ENCODE measurements at places on chromosomes 1 and 21.

DNA sequence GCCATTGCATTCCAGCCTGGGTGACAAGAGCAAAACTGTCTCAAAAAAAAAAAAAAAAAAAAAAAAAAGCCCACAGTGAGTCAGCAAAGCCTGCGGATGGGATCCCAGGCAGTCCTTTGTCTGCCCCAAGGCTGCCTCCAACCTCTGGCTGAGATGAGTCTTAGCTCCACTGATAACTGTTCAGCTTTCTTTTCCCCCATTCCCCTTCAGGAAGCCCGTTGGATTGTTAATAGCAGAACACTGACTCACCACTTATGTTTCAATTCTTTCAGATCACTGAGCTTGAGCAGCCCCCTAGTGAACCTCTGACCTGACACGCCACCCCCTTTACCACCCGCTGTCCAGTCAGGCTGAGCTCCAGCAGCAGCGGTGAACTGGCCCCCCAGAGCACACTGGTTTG lies 57.5 kb downstream of the ERG start:
- no peaks in the 10 kb centered on the region for H3K4me1 ChIP-seq
- H3K4me3 ChIP-seq = no peak overlapping the region
- H3K27me3 ChIP-seq = no peaks in the 10 kb centered on the region
- H3K36me3 ChIP-seq = no peaks in the 10 kb centered on the region

DNA sequence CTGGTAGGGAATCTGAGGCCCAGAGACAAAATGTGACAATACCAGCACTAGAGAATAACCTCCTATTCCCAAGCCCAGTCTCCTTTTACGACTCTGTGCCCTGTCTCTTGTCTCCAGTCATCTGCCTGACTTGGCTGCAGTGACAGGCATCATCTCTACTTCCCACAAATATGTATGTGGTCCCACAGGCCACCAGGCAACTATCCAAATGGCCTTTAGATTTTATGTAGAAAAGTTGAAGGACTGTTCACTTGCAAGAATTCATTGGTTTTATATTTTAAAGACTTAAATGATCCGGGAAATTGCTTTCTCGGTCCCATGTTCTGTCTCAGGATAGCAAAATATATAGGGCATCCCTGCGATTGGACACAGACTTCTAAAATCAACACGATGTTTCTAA lies 11.6 kb downstream of the KRTAP24-1 start:
- H3K4me3 ChIP-seq = no peak overlapping the region
- no peak overlapping the region for H3K27ac ChIP-seq
- DNase-seq = no peak
- no peaks in the 10 kb centered on the region for H3K4me1 ChIP-seq

DNA sequence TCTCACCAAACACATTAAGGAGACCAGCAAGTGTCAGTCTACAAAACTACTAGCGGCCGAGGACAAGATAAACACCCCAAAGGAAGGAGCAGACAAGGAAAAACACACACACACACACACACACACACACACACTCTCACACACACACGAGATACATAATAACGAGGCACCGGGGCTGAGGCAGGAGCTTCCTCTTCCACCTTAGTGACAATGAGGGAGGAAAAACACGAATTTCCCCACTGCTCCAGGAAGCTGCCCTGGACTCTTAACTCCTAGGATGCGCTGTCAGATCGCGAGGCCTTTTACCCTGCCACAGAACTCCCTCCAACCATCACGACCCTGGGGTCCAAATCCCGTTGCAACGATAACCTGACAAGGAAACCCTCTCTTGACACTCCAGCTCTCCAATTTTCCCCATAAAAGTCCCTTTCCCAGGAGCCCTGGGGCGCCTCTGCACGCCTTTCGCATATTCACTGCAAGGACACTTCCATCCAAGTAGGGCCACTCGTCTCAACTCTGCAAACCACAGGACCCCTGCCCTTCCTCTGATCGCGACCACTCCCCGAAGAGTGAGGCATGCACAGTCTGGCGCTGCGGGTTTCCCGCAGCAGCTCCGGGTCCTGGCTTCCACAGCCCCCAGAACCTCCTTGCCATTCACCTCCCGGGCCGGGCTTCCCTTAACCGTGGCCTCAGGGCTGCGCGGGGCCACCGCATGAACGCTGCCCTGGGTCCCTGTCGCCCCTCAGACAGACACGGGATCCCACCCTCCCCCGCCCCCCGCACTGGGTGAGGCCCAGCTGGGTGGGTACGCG lies 581 bp downstream of the ETV3 start:
- DNase-seq = no peak
- no peaks in the 10 kb centered on the region for H3K27me3 ChIP-seq
- peak overlapping the region; percentile 94 for H3K4me3 ChIP-seq

DNA sequence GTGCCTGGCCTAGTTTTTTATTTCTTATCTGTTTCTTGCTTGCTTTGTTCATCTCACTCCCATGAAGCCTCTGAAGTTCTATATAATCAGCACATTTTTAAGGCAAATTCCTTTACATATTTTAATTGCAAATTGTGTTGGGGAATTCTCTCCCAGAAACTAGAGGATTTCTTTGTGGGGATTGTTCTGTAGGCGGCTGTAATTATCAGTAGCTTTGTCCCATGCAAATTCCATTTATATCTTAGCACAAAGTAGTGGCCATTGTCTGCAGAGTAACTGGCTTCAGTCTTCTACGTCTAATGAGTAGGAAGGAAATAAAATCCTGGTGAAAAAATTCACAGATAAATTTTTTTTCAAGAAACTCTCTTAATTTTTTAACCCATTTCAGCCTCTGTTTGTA lies 35.7 kb downstream of the CLEC20A start:
- no peak overlapping the region for H3K4me3 ChIP-seq
- no peaks in the 10 kb centered on the region for H3K4me1 ChIP-seq
- H3K36me3 ChIP-seq = no peaks in the 10 kb centered on the region
- DNase-seq = no peak
- H3K27ac ChIP-seq = no peak overlapping the region
- H3K27me3 ChIP-seq = no peaks in the 10 kb centered on the region

DNA sequence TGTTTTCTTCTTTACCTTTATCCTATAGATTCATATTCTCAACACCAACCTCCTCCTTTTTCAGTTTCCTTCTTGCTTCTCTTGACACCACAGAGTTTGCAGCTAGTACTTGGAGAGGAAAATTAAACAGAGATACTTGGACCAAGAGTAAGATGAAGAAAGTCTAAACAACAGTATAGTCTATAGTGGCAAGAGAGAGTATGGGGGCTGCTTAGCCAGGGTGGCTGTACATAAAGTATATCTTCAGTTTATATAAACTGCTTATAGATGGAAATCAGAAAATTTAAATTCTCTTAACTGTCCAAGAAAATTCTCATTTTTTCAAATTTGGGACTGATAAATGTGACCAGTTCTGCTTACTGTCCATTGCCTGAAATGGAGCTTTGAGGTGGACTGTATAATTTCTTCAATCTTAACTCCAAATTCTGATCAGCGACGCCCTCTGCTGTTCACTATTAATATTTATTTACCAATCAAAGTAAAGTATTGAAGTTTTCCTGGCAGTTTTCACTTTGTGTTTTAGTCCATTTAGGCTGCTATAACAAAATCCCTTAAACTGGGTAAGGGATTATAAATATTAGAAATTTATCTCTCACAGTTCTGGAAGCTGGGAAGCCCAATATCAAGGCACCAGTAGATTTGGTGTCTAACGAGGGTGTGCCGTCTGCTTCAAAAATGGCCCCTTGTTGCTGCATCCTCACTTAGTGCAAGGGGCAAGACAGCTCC lies 14.8 kb upstream of the METTL18 start:
- no peak overlapping the region for H3K27ac ChIP-seq
- H3K27me3 ChIP-seq = no peaks in the 10 kb centered on the region
- H3K4me3 ChIP-seq = no peak overlapping the region
- no peaks in the 10 kb centered on the region for H3K4me1 ChIP-seq
- no peak for DNase-seq
- H3K36me3 ChIP-seq = peaks cover 9% of the 10 kb centered on the region

GRCh38 chr1:226548256-226549093 lies at the start of gene STUM:
Gene STUM (plus strand): TSS chr1:226548764. CDS start chr1:226548905, 141 bp downstream.
- DNase-seq = no peak
- H3K36me3 ChIP-seq = no peaks in the 10 kb centered on the region
- peaks cover 22% of the 10 kb centered on the region for H3K27me3 ChIP-seq
- H3K4me1 ChIP-seq = peaks cover 21% of the 10 kb centered on the region

- H3K27me3 ChIP-seq = no peaks in the 10 kb centered on the region
- H3K4me3 ChIP-seq = peak overlapping the region; percentile 90
- no peaks in the 10 kb centered on the region for H3K36me3 ChIP-seq
- peaks cover 21% of the 10 kb centered on the region for H3K4me1 ChIP-seq
- no peak for DNase-seq
- H3K27ac ChIP-seq = peak overlapping the region; percentile 96
Measured at GRCh38 chr1:92832537-92833114, 786 bp downstream of the RPL5 start.

- DNase-seq = no peak
- H3K4me3 ChIP-seq = no peak overlapping the region
- H3K27ac ChIP-seq = no peak overlapping the region
Measured at GRCh38 chr1:170247751-170248521, 102.2 kb downstream of the NTMT2 start.

DNA sequence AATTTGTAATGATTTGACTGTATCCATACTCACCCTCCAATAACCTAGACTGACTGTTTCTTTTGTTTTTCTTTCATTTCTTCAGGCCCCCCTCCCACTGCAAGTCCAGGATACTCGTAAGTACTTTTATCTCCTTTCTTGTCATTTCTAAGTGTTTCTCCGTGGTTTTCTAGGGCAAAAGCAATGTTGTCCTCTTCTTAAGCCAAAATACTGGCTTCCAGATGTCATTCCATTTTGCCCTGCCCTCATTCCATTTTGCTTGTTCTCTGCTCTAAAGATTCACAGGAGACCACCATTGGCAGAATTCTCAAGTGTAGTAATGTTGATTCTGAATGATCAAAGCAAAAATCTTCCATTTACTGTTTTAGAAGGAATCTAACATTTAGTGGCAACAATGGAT lies 152.8 kb upstream of the UBE2U start:
- no peaks in the 10 kb centered on the region for H3K27me3 ChIP-seq
- no peak overlapping the region for H3K27ac ChIP-seq
- H3K4me1 ChIP-seq = peaks cover 21% of the 10 kb centered on the region
- no peak overlapping the region for H3K4me3 ChIP-seq
- no peaks in the 10 kb centered on the region for H3K36me3 ChIP-seq

- H3K4me1 ChIP-seq = peaks cover 9% of the 10 kb centered on the region
- H3K27ac ChIP-seq = no peak overlapping the region
- no peaks in the 10 kb centered on the region for H3K36me3 ChIP-seq
- no peak overlapping the region for H3K4me3 ChIP-seq
- H3K27me3 ChIP-seq = no peaks in the 10 kb centered on the region
- no peak for DNase-seq
Measured at GRCh38 chr1:181044449-181044966, 10.7 kb downstream of the MR1 start.

- H3K36me3 ChIP-seq = no peaks in the 10 kb centered on the region
- DNase-seq = no peak
- no peaks in the 10 kb centered on the region for H3K27me3 ChIP-seq
- H3K4me1 ChIP-seq = no peaks in the 10 kb centered on the region
- H3K27ac ChIP-seq = no peak overlapping the region
Measured at GRCh38 chr1:58524353-58524945, 22.1 kb downstream of the OMA1 start.

DNA sequence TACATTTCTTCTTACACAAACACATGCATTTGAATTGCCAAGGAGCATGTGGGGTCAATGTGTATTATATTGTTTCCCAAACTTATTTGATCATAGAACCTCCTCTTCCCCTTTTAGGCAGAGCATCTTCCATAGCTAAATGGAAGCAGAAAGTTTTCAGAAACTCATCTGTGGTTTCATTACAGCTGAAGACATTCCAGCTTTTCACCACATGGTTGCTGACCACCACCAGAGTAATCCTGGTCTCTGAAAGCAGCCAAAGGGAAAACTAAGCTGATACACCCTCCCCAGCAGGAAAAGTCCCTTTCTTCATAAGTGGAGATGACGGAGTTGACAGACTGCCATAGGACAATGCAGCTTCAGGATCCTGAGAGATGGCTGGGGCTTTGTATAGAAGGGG lies 30.2 kb upstream of the OTUD3 start:
- H3K4me3 ChIP-seq = no peak overlapping the region
- no peak for DNase-seq
- no peaks in the 10 kb centered on the region for H3K36me3 ChIP-seq
- H3K4me1 ChIP-seq = no peaks in the 10 kb centered on the region
- no peaks in the 10 kb centered on the region for H3K27me3 ChIP-seq

DNA sequence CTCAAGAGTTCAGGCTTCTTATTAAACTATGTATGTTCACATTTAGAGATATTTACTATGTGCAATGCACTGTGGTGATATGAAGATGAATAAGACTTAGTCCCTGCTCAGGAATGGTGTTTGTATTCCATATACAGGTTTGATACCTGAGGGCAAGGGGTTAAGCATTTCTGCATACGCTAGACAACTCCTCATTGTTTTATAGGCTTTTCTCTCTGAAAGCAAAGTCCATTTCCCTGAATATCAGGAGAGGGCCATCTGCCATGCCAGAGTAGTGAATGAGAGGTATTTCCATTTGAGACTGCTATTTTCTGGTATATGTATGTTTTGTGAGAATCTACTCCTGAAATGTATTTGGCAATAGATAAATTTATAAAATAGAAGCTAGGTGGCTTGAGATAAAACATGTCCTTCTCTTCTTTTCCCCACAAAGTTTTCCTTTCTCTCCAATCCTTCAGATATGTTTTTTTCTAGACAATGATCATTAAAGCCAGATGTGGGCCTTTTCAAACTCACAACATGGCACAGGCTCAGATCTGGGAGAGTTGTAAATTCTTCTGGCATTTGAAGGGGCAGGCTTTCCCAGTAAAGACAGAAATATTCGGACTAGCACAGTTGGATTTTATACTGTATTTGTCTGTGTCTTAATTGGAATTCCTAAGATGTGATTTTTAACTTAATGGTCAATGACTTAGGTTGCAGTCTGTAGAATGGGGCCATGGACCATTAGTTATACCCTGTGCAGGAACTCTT lies 73.3 kb upstream of the WDR26 start:
- H3K4me3 ChIP-seq = no peak overlapping the region
- H3K27ac ChIP-seq = no peak overlapping the region
- H3K27me3 ChIP-seq = no peaks in the 10 kb centered on the region
- H3K36me3 ChIP-seq = no peaks in the 10 kb centered on the region
- peaks cover 37% of the 10 kb centered on the region for H3K4me1 ChIP-seq

DNA sequence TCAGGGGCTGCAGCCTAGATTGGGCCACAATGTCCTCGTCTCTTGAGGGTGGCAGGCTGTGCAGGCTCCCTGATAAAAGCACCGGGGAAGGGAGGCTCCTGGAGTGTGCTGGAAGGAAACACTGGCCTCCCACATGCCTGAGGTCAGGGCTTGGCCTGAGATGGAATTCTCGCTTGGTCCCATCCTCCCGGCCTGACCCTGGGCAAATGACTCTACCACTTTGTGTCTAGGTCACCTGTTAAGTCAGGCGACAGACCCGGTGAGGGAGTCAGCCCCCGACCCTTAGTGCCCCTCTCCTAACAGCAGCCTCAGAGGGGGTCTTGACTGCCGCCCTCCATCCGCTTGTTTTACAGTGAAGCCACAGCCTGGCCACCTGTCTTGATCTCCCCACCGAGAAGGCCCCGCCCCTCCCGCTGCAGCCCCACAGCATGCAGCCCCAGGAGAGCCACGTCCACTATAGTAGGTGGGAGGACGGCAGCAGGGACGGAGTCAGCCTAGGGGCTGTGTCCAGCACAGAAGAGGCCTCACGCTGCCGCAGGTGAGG lies 2.5 kb downstream of the SMIM1 start:
- H3K4me3 ChIP-seq = no peak overlapping the region
- no peak overlapping the region for H3K27ac ChIP-seq
- no peaks in the 10 kb centered on the region for H3K27me3 ChIP-seq
- H3K36me3 ChIP-seq = no peaks in the 10 kb centered on the region
- H3K4me1 ChIP-seq = peaks cover 6% of the 10 kb centered on the region
